ENCODE measurements at places on chromosomes 3 and 15.

DNA sequence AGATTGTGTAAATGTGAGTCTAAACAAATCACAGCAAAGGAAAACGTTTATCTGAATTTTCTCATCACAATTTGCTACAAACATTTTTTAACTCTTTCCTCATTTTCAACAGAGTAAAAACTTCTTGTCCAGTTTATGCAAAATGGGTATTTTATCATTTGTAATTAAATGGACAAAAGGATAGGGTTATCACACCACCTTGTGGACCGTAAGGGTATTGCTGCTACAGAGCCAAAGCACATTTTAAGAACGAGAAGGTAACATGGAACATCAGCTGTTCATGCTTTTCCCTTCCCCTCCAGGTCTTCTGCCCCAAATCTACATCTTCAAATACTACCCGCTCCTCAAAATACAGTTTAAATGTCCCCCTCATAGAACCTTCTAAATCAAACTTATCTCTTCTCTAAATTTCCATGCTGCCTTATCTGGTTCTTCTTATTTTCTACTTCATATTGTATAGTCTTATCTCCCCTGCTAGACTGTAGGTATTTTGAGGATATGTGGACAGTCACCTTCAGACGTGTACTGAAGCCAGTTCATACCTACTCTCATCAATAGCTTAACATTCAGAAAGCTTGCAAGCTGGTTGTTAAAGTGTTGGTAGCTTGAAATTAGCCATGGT lies 12.8 kb upstream of the SETMAR start:
- DNase-seq, result no peak

DNA sequence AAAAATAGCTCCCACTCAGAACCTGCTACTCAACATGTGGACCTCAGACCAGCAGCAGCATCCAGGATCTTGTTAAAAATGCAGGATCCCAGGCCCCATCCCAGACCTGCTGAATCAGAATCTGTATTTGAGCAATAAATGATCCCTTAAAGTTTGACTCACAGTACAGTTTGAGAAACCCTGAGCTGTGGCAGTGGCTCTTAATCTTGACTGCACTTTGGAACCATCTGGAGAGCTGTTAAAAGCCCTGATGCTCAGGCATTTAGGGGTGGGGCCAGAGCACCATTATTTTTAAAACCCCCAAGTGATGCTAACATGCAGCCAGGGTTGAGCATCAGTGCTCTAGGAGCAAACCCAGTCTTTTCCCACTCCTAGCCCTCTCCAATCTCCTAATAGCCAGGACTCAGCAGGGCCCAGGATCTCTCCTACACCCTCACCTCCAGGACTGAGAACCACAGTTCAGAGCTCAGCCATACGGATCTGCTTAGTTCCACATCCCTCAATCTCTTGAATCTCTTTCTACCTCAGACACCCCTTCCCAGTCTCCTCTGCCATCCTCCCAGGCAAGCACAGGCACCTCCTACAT lies 10.2 kb downstream of the RFTN1 start:
- DNase-seq, result no peak

- no peak for DNase-seq
Observed at GRCh38 chr3:4584456-4585249, 91.5 kb downstream of the ITPR1 start.

DNA sequence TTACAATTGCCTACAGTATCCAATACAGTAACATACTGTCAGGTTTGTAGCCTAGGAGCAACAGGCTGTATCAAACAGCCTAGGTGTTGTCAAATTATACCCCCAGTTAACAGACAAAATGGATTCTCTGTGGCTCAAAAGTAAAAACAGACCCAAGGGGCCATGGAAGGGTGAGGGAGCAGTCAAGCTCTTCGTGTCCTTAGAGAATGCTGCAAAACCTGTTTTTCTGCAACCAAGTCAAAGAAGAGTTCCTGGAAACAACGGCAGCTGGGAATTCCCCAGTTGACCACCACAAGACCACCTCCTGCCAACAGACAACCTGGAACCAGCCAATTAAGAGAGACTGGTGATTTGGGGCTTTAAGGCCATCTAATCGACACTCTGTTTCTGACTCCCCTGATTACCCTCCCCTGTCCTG lies 11.1 kb upstream of the THUMPD3 start:
- DNase-seq, result no peak

- DNase-seq, result no peak
Observed at GRCh38 chr3:98433764-98434163, 29.2 kb upstream of the OR5K1 start.

DNA sequence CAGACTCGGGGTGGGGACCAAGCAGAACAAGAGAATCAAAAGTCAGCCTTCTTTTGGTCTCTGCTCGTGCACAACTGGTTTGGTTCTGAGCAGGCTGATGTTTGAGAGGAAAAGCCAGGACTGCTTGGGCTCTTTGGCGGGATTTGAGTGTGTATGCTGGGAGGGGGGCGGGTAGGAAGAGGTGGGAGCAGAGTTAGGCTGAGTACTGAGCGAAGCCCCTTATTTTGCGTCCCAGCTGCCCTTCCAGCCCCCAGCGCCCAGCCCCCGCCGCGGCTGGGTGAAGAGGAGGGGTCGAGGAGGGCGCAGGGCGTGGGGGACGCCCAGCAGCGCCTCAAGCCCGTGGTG lies 153.5 kb upstream of the GOLIM4 start:
- DNase-seq, result no peak

- peak; percentile 62 for DNase-seq
Observed at GRCh38 chr3:126523745-126524428, at the start of gene CHST13. TSS of gene CHST13 (plus strand) at chr3:126524155. CDS start at chr3:126524333, 178 bp downstream.

- DNase-seq, result no peak
Observed at GRCh38 chr15:88465633-88466224, 1.5 kb downstream of the MRPL46 start.

GRCh38 chr15:93852761-93853160 lies 378.6 kb upstream of the MCTP2 start:
- no peak for DNase-seq

GRCh38 chr15:27045796-27046195 lies 74.8 kb downstream of the GABRG3 start:
- DNase-seq, result no peak

DNA sequence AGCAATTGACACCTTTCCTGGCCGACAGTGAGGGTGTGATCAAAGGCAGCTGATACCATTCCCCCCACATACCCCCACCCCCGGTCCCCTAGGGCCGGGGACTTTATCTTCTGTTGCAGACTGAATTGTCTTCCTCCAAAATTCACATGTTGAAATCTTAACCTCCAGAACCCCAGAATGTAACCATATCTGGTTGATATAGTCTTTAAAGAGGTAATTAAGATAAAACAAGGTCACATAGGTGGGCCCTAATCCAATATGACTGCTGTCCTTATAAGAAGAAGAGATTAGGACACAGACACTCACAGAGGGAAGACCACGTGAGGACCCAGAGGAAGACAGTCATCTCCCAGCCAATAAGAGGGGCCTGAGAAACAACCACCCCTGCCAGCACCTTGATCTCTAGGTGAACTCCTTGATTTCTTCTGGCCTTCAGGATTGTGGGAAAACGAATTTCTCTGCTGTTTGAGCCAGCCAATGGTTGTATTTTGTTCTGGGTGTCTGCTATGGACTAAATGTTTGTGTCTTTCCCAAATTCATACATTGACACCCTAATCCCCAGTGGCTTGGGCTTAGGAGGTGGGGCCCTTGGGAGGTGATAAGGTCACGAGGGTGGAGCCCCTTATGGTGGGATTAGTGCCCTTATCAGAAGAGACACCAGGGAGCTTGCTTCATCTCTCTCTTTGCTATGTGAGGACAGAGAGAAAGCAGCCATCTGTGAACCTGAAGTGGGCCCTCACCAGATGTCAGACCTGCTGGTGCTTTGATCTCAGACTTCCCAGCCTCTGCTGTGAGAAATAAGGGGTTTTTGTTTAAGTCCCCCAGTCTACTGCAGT lies 144.0 kb downstream of the CHSY1 start:
- no peak for DNase-seq

Data from psoas muscle (tissue), 8 donors.